ENCODE measurements at places on chromosomes 3 and 15. TPM values are rescaled to one million over a fixed set of nuclear protein-coding genes. Genes with fewer than 3 reads are reported as not detected.

CPN2 gene
- not detected for total RNA-seq

MST1R gene
- total RNA-seq, result 1.5 TPM

MON1A gene
- total RNA-seq, result 12.2 TPM

CCR8 gene
- not detected for total RNA-seq

RARB gene
- total RNA-seq, result 9.4 TPM

THBS1 gene
- total RNA-seq, result 631 TPM

ALDH1A2 gene
- 7.7 TPM for total RNA-seq
